Nucleus accumbens (tissue), 56 donors: ENCODE measurements at places on chromosomes 3 and 15.
A peak's percentile ranks its signal among the peaks of the same experiment; 100 is the strongest.

- no peak for DNase-seq
Observed at GRCh38 chr3:10023587-10024310, 2.5 kb upstream of the FANCD2 start.

DNA sequence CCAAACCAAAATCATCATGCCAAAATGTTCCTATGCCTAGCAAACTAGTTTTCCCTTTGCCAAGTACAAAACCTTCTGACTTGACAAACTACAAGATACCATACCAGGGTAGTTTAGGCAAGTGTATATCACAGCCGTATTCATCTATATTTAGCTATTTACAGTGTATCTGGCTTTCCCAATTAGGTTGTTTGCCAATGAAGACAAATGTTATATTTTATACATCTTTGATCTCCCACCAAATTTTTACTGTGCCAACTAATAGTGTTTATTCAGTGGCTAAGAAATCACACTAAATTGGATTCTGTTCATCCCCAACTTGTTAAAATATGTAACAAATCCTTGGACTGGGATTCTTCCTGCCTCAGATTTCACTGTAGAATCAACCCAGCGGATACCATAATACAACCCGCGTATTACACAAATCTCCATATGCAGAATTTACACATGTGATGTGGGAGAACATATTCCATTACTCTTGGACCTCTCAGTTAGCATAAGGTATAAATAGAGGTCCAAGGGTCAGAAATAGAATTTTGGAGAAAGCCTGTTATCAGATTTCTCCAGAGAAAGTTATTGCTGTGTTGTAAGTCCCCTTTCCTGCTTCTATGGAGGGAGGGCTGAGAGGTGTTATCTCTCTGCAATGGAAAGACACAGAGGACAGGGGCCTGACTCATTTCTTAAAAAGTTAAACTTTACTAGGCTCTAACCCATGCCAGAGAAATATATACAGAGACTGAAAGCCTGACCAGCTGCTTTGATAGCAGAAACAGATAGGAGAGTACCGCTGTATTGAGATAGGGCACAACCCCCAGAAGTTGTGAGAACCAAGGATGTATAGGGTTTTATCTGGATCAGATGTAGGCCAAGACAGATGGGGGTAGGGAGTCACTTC is 467.0 kb downstream of the FGF12 start:
- DNase-seq, result no peak

DNA sequence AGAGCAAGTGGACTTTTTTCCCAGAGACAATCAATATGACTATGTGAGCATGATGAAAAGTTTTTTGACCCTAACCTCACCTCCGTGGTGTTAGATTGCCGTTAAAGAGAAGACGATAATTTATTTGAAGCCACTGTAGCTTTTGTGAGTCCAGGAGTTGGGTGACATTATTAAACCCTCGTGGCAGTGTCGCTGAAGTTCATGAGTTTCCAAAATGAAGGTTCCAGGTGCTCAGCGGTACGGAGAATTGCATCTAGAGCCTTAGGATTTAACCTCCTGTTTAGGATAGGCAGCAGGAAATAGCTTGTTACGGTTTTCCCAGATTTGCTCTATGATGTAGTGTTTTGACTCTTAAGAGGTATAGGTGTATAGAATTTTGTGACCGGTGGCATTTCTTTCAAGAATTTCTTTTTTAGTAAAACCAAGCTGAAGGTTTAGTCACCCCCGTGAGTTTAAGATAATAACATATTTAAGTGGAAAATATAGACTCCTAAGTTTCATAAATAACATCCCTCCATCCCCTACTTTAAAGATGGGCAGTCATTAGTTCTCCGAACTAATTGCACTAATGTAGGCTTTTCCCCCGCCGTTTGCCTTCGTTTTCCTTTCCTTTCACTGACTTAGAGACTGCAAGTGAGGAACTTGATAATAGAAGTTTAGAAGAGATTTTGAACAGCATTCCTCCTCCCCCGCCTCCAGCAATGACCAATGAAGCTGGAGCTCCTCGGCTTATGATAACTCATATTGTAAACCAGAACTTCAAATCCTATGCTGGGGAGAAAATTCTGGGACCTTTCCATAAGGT is 2.0 kb downstream of the SMC4 start:
- no peak for DNase-seq

DNA sequence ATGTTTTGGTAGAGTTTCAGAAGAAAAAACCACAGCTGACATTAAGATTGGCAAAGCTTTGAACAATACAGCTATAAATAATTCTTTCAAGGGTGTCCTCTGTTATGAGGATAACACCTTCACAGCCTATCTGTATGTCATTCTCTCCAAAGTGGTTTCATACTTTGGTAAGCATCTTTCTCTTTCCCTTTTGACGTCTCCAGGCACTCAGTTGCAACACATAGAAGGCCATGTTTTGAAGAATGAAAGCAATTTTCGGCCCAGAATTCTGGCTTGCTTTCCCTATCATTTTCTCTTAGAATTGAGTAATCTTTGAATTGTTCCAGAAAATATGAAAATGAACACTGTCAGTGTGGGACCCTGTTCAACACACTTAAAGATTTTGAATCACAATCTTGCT is 200.0 kb upstream of the CBLB start:
- DNase-seq, result no peak

GRCh38 chr3:11718637-11719405 is 75.1 kb upstream of the VGLL4 start:
- no peak for DNase-seq

DNA sequence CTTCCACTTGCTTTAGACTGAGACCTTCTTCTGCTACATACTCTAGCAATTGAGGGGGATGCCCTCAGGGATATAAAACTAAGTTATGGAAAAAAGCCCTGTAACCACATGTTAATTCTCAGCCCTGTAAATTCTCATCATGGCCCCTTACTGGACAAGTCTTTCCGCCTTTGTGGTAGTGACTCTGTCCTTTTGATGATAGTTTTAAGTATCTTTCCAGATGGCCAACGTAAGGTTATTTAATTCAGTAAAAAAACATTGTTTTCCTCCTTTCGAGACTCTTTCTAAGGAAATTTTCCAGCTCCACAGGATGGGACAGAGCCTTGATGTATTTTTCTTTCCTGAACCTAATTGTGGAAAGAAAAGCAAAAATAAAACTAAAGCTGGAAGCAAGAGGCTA is 25.3 kb upstream of the TM4SF4 start:
- DNase-seq, result no peak

- peak; percentile 78 for DNase-seq
Observed at GRCh38 chr15:75201616-75202250, at the start of gene C15orf39. Gene C15orf39, plus strand, starts transcription at chr15:75201882. Its CDS starts 4,167 bp downstream, at chr15:75206049.

- no peak for DNase-seq
Observed at GRCh38 chr3:82038556-82038955, 277.1 kb upstream of the GBE1 start.

- no peak for DNase-seq
Observed at GRCh38 chr3:65984975-65985374, 53.7 kb downstream of the MAGI1 start.

GRCh38 chr3:3097958-3098357 is 12.2 kb downstream of the IL5RA start:
- DNase-seq, result no peak

GRCh38 chr15:87731630-87732029 is 524.9 kb downstream of the NTRK3 start:
- DNase-seq, result no peak

DNA sequence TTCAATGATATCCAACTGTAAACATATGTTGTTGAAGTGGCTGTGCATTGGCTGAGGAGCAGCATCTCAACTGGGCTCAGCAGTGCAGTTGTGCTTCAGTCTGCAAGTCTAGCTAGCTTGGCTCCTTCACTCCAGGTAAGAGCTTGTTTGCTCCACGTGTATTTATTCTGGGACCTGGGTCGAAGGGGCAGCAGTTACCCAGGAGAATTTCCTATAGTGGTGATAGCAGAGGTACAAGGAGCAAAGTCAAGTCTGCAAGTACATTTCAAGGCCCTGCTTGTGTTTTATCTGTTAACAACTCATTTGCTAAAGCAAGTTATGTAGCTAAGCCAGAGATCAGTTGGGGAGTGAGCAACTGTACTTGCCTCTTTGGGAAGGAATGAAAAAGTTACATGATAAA is 286.2 kb upstream of the UMPS start:
- no peak for DNase-seq

GRCh38 chr15:83462953-83463433 is 15.9 kb downstream of the SH3GL3 start:
- no peak for DNase-seq

- DNase-seq, result no peak
Observed at GRCh38 chr3:66128623-66129022, 89.9 kb upstream of the MAGI1 start.

- no peak for DNase-seq
Observed at GRCh38 chr15:72110355-72110754, 7.6 kb downstream of the MYO9A start.

GRCh38 chr15:38053205-38053604 is 118.8 kb downstream of the TMCO5A start:
- no peak for DNase-seq

- DNase-seq, result no peak
Observed at GRCh38 chr15:59400103-59400813, 27.6 kb upstream of the MYO1E start.

DNA sequence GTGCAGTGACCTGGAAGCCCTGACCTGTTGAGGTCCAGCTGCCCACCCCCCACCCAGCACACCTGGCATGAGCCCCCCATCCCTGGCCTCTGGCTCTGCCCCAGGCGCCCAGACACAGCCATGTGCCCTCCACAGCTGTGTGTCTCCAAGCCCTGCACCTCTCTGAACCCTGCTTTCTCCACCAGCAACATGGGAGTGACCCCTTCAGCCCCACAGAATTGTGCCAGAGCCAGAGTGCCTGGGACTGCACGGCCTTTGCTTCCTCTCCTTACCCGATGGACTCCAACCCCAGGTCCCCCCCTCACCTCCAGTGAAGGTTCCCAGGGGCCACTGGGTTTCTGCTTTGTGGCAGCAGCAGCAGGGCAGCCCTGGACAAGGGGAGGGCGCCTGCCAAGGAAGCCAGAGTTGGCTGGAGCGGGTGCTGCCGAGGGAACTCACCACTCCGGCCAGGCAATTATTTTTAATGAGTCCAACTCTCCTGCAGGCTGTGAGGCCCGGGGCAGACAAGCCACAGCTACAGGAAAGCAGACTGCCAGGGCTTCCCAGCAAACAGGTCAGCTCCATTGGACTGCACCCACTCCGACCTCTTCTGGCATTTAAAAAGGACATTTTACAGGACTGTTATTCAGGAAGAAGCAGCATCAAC is 24.1 kb downstream of the PRR20G start:
- DNase-seq, result peak; percentile 34

DNA sequence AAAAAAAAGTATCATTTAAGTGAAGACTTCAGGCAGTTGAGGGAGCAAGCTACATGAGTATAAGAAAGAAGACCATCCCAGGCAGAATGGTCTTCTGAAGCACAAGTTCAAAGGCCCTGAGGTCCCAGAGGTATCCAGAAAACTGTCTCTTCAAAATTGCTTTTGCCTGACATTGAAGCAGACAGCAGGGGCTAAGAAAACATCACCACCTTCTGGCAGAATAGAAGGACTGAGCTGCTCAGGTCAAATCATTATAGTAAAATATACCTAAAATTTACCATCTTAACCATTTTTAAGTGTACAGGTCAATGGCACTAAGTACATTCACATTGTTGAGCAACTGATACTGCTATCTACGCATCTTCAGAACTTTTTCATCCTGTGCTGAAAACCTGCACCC is 16.4 kb downstream of the GPR160 start:
- no peak for DNase-seq

- DNase-seq, result no peak
Observed at GRCh38 chr15:59237924-59238331, 31.3 kb downstream of the LDHAL6B start.

- peak; percentile 1 for DNase-seq
Observed at GRCh38 chr3:99920481-99921376, 103.1 kb downstream of the CMSS1 start.

DNA sequence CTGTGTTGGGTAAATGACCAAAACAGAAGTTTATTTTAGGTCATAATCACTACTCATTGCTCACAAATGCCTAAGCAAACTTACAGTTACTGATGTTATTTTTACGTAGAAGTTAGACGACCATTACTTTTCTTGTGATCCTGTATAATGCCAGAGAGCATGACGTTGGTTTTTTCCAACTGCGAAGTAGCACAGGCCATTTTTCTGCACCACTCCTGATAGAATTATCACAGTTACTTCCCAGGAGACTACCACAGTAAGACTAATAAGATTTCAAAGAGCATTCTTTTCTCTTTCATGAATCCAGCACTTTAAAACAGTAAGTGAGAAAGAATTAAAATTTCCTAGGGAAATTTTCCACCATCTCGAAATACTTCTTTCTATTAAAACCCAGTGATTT is 19.8 kb downstream of the CD200 start:
- DNase-seq, result no peak

DNA sequence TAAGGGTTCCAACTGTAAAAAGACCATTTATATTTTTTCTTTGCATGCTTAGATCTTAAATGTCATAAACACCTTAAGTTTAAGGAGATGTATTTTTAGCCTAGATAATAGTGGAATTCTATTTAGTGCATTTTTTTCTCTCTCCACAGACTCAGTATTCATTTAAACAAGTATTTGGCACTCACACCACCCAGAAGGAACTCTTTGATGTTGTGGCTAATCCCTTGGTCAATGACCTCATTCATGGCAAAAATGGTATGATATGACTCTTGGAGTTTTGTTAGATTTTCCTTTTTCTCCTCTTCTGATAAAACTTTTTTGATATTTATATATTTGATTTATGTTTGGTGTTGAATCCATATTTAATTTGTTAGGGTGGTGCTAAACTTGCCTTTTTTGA is 7.3 kb downstream of the KIF23 start:
- DNase-seq, result no peak

DNA sequence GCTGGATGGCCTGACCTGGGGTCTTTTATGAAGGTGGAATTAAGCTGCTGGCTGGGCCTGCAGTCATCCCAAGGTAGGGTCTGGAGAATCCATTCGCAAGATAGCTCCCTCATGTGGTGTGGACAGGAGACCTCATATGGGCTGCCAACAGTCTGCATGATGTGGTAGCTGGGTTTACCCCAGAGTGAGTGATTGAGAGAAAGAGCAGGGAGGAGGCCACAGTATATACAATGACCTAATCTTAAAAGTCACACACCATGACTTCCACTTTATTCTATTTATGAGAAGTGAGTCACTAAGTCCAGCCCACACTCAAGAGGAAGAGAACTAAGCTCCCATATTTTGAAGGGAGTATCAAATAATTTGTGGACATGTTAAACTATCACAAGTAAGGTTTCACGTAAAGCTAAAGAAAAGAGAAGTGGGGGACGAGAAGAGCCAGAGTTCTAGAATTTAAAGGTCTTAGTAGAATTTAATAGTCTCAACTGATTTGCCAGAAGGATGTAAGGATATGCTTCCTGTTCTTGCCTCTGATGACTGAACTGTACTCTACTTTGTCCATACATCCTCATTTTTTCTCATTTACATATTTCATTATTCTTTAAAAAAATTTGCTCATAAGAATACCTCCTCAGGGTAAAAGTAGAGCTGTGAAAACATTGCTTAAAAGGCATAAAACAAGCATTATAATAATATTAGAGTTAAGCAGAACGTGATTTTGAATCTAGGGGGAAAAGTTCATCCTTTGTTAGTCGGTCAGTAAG is 184.4 kb downstream of the PEX5L start:
- DNase-seq, result no peak

GRCh38 chr15:81849289-81849688 is 196.5 kb downstream of the MEX3B start:
- DNase-seq, result no peak

GRCh38 chr3:54427501-54427900 is 305.1 kb downstream of the CACNA2D3 start:
- no peak for DNase-seq

- no peak for DNase-seq
Observed at GRCh38 chr3:124627501-124627908, 102.7 kb upstream of the UMPS start.

- DNase-seq, result no peak
Observed at GRCh38 chr3:146203776-146204175, 42.8 kb upstream of the PLOD2 start.

- DNase-seq, result peak; percentile 18
Observed at GRCh38 chr15:56821721-56822425, 88.6 kb upstream of the ZNF280D start.
